AG04450 (cell line): ENCODE measurements at places on chromosomes 2 and 18.

- DNase-seq: no peak
These were observed 52.1 kb downstream of the SMCHD1 start for GRCh38 chr18:2707551-2708168.

DNA sequence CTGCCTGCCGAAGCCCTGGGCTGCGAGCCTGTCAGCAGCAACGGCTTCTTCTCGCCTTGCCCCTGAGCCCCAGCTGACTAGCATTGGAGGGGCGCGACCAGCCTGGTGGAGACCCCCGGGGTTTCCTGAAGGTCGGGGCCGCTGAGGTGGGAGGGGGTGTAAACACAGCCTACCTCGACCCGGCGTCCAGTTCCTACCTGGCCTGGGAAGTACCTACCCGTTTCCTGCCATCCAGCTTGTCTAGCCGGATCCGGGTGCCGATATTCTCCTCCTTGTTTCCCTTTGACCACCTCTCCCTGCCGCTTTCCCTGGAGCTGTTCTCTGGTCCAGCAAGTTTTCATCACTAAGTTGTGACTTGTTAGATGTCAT is 511 bp downstream of the MOB4 start:
- no peak for DNase-seq

- DNase-seq: no peak
These were observed 48.3 kb downstream of the RFTN2 start for GRCh38 chr2:197626965-197627625.

GRCh38 chr2:230012267-230012884 is 56.3 kb downstream of the SLC16A14 start:
- DNase-seq: no peak

DNA sequence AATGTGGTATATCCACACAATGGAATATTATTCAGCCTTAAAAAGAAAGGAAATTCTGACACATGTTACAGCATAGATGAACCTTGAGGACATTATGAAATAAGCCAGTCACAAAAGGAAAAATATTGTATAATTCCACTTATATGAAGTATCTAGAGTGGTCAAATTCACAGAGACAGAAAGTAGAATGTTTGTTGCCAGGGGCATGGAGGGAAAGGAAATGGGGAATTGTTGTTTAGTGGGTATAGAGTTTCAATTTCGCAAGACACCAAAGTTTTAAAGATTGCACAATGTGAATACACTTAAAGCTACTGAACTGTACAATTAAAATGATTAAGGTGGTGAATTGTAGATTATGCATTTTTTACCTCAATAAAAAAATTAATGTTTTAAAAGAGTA is 92.9 kb downstream of the TXNL1 start:
- no peak for DNase-seq

DNA sequence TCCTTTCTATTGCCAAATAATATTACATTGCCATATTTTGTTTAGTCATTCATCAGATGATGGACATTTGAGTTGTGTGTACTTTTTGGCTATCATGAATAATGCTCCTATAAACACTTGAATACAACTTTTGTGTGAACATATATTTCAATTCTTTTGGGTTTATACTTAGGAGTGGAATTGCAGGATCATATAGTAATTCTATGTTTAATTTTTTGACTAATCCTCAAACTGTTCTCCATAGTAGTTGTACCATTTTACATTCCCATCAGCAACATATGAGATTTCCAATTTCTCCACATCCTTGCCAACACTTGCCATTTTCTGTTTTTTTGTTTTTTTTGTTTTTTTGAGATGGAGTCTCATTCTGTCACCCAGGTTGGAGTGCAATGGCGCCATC is 87.2 kb downstream of the B3GNT2 start:
- no peak for DNase-seq

GRCh38 chr2:39124746-39125057 is 3.9 kb upstream of the SOS1 start:
- no peak for DNase-seq

DNA sequence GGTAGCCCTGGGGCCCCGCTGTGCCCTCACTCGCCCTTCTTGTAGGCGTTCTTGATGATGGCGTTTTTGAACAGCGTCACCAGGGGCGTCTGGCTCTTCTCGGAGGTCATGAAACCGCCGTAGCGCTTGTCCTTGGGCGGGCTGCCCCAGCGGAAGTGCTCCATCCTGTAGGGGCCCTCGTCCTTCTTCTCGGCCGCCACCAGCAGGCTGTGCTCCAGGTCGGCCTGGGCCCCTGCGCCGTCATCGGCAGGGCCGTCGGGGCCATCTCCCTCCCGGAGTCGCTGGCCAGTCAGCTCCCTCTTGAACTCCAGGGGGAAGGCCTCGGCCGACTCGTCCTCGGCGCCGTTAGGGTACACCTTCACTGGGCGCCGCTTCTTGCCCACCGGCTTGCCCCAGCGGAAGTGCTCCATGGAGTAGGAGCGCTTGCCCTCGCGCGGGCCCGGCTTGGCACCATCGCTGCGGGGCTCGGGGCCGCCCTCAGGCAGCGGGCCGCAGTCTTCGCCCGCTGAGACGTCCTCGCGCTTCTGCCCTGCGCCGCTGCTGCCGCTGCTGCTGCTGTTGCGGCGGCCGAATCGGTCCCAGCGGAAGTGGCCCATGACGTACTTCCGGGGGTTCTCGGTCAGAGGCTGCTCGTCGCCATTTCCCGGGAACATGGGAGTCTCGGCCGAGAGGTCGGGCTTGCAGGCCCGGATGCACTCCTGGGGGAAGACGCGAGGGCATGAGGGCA is 7.2 kb downstream of the POMC start:
- DNase-seq: no peak

- peak; percentile 51 for DNase-seq
These were observed 60.6 kb downstream of the SLC16A14 start for GRCh38 chr2:230007931-230008707.

GRCh38 chr2:186503827-186504606 is 18.0 kb downstream of the ZC3H15 start:
- no peak for DNase-seq

DNA sequence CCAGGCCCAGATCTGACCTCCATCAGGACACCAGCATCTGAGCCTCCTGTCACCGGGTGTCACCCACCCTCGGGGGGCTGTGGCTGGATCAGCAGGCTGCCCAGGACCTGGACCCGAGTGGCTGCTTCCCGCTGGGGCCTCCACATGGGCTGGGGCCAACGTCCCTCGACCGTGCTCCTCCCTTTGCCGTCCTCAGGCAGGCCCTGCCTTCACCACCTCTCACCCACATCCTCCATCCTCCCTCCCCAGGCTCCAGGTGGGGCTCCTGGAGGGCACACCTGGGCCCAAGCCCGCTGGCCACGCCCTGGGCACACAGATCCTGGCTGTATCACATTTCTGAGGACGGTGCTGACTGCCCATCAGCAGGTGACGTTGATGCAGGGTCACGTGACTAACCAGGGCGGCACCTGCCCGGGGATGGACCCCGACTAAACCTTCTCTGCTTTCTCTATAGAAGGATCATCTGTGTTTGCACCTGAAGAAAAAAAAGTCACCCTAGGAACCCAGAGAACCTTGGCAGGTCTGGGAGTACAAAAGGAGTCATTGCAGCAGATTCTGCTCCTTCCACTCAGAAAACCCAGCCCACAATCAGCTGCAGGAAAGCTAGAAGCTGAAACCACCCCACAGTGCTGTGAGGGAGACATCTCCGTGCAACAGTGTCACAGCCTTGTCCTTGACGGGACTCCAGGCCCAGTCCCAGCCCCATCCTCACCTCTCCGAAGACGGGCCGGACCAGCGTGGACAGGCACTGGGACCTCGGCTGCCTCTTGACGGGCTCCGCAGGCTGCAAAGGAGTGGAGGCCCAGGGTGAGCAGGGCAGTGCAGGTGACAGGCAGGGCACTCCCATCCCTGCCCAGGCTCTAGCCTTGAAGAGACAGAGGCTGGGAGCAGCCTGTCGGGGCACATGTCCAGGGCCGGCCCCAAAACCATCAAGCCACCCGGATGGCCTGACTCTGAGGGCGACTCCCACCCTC is 11.2 kb downstream of the STK25 start:
- DNase-seq: no peak

DNA sequence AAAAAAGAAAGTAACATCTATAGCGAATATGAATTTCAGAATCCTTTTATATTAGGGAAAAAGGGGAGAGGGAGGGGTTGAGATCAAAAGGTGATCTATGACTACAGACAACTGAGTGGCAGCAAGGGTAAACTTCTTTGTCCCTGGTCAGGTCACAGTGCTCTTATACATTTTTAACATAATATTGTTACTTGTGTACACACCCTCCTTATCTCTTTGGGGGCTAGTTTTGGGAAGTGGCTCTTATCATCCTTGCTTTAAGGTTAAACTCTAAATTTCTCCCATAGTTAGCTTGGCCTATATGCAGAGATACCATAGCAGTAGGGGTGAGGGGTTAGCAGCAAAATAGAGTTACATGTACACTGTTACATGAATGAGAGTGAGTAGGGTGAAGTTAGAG is 31.6 kb upstream of the ATG16L1 start:
- DNase-seq: no peak

- DNase-seq: no peak
These were observed 249.7 kb downstream of the SP3 start for GRCh38 chr2:173715441-173715840.

DNA sequence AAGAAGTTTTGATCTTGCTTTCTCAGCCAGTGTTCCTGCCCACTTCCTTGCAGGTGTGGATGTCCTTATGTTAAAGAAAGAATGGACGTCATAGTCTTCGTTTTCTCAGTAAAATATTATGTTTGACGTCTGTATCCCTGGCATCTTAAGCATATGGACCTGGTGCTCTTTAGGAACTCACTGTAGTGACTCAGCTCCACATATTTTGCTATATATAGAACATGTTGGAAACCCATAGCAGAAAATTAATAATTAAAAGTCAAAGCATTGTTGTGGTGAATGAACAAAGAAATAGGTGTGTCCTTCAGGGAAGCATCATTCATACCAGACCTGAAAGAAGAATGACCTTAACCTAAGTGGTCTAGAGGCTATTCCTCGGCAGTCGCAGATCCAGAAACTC is 196.1 kb downstream of the MCFD2 start:
- peak; percentile 34 for DNase-seq

DNA sequence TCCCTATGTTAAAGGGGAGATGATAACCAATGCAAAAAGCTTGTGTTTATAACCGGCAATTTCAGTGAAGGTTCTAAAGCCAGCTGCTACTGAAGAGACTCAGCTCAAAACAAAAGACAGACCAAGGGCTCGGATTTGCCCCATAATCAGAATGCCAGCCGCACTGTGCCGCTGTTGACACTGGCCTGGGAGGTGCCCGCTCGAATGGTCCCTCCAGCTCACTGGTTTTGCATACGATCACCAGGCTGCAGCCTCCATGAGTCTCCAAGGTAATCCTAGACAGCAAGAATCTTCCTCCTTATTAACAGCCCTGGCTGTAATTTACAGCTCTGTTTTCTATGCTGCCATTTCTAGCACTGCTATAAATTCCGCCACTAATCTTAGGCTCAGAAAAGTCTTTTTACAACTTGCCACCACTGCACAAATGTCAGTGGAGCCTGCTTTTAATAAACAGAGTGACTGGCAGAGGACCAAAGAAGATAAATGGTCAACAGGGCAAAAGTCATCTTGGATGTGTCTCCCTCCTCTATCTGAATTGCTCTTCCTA is 155.7 kb upstream of the SH3BP4 start:
- DNase-seq: no peak

DNA sequence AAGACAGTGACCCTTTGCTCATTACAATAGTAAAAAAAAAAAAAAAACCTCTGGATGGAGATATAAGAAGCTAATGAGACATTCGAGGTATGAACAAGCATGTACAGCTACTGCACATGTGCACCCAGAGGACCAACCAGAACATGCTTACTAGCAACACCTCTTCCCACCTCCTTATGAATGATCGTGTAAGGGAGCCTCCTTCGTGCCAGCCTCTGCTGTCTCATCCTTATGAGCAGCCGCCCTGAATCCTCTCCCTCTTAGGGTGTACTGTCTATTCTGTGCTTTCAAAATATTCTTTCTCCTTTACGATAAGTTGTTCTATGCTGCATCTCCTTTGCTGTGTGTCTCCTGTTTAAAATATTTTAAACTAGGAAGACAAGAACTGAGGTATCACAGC is 91.4 kb upstream of the ACSL3 start:
- no peak for DNase-seq

DNA sequence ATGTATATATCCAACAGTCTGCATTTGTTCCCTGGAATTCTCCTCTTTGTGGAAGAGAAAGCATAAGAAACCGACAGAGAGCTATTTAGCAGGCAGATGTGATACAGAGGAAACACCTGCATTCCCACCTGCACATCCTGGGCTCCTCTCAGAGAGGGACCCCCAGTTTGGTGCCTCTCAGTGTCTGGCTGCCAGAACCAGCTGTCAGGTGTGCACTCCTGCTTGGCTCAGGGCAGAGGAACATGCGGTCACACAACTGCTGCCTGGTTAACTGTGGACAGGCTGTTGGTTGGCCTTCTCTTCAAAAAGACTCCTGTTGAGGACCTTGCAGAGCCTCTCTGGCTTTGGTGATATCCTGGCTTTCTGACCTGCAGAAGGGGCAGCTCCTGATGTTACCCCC is 54.6 kb downstream of the ITGB6 start:
- DNase-seq: no peak

- DNase-seq: no peak
These were observed 16.8 kb upstream of the KCNK3 start for GRCh38 chr2:26675651-26676255.

DNA sequence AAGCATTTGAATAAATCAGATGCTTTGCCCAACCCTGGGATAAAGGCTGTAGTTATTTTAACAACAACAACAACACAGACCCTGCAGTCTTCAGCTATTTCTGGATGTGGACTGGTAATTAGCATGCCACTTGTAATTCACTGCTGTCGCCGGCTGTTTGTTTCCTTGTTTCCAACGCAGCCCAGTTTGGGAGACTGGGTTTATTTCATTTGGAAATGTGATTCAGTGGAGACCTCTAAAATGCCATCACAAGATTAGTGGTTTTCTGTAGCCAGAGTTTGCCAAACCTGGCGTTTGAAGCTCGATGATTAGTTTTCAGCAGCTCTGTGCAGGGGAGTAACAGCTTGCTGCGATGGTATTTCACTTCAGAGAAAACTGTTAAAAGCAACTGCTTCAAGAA is 83.5 kb downstream of the LDLRAD4 start:
- no peak for DNase-seq

- DNase-seq: no peak
These were observed 1.5 kb downstream of the C18orf54 start for GRCh38 chr18:54359233-54359632.

GRCh38 chr2:47918043-47918442 is 11.7 kb upstream of the FBXO11 start:
- DNase-seq: no peak

DNA sequence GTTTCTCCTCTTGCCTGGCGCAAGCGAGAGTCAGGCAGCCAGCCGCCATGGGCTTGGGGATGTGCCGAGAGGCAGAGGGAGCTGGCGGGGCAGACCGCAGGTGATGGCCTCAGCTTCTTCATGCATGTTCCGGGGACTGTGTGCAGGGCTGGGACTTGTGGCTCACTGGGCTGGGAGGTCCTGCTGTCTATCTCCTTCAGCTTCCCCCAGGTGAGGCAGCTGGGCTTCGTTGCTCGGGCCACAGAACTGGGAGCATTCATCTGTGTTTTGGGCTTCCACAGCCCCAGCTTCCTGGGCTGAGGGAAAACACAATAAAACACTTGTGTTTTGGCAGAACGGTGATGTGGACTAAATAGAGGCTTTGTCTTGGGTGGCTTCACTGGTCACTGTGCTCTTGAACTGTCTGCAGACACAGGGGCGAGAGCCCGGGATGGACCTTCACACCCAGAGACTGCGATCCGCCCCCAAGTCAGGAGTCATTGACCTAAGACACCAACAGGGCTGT is 93.5 kb downstream of the DYSF start:
- DNase-seq: no peak
